ENCODE measurements at places on chromosomes 4 and X. TPM values are rescaled to one million over a fixed set of nuclear protein-coding genes. Genes with fewer than 3 reads are reported as not detected.

The CXorf51B gene
- total RNA-seq = not detected

The TEX11 gene
- total RNA-seq = 0.35 TPM

The USP27X gene
- total RNA-seq = 15.6 TPM

The BEX1 gene
- total RNA-seq = not detected

Measured in uterus (tissue), 4 donors.